ENCODE measurements at places on chromosomes 6 and 20.

DNA sequence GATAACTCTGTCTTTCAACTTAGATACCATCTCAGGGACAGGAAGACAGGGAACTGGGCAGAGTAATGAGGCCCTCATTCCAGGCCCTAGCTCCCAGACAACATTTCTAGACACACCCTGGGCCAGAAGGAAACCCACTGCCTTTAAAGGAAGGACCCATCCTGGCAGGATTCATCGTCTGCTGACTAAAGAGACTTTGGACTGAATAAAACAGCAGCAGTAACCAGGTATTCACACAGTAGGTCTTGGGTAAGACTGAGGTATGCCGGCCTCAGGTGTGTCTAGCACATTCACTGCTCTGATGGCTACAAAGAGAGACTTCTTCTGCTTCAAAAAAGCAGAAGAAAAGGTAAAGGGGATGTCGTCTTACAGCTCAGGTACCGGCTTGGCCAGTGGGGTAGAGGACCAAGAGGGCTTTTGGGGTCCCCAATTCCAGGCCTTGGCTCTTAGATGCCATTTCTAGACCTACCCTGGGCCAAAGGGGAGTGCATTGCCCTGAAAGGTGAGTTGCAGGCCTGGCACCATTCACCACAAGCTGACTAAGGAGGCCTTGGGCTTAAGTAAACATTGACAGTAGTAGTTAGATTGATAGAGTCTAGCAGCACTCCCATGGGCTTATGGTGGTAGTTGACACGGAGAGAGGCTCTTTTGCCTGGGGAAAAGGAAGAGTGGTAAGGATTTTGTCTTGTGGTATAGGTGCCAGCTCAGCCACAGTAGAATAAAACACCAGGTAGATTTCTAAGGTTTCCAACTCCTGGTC, 13.4 kb downstream of the SNX14 start:
- no peak for DNase-seq

DNA sequence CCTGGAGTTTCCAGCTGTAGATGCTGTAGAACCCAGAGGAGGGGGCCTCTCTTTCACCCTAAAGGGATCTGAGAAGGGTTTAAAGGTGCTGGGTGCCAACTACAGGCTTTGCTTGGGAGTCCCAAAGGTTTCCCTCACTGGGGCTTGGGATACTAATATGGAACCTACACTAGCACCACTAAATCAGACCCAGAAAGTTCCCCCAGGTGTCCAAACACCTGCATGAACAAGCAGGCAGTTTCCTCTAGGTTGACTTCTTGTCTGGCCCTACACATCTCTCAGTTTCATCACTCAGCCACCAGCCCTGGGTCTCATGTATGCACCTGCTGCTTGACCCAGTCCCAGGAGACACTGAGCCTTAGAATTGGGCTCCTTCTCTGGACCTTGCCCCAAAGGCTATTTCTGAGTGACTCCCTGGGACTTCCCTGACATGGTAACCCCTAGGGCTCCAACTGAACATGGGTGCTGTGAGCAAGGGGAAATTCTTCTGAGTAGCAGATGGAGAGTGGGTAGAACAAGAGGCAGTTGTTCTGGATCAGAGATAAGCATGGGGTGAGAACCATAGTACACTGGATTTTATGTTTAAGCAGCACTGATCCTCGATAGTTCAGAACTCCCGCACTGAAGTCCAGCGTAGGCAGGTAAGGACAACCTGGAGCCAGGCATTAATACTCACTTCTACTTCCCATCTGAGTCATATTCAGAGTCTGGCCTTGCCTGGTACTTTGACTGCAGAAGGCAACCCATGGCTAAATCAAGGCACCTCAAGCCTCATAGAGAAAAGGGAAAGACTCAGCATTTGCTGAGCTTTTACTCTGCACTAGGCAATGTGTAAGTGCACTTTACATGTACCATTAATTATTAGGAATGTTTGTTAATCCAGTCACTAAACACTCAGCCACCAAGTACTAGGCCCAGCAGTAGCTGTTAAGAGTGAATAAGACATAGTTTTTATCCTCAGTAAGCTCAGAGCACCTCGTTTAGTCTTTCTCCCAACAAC, 16.8 kb downstream of the BCL2L1 start:
- DNase-seq: no peak

GRCh38 chr20:8155812-8156211, 23.7 kb downstream of the PLCB1 start:
- no peak for DNase-seq

GRCh38 chr20:19292254-19292653, 79.8 kb downstream of the SLC24A3 start:
- no peak for DNase-seq

- no peak for DNase-seq
Measured at GRCh38 chr6:364609-365540, 26.7 kb upstream of the IRF4 start.

- DNase-seq: no peak
Measured at GRCh38 chr6:107636486-107636885, 146.6 kb downstream of the SOBP start.
